ENCODE measurements at places on chromosomes 5 and 9.

DNA sequence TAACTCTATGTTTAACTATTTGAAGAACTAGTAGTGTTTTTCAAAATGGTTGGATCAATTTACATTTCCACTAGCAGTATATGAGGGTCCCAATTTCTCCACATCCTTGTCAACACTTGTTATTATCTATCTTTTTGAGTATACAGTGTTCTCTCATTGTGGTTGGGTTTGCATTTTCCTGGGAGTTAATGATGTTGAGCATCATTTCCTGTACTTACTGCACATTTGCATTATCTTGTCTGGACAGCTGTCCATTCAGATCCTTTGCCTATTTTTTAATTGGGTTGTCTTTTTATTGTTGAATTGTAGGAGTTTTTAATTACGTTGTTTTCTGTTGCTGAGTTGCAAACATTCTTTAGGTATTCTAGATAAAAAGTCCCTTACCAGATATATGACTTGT lies 103.4 kb upstream of the LRRTM2 start:
- DNase-seq: no peak

DNA sequence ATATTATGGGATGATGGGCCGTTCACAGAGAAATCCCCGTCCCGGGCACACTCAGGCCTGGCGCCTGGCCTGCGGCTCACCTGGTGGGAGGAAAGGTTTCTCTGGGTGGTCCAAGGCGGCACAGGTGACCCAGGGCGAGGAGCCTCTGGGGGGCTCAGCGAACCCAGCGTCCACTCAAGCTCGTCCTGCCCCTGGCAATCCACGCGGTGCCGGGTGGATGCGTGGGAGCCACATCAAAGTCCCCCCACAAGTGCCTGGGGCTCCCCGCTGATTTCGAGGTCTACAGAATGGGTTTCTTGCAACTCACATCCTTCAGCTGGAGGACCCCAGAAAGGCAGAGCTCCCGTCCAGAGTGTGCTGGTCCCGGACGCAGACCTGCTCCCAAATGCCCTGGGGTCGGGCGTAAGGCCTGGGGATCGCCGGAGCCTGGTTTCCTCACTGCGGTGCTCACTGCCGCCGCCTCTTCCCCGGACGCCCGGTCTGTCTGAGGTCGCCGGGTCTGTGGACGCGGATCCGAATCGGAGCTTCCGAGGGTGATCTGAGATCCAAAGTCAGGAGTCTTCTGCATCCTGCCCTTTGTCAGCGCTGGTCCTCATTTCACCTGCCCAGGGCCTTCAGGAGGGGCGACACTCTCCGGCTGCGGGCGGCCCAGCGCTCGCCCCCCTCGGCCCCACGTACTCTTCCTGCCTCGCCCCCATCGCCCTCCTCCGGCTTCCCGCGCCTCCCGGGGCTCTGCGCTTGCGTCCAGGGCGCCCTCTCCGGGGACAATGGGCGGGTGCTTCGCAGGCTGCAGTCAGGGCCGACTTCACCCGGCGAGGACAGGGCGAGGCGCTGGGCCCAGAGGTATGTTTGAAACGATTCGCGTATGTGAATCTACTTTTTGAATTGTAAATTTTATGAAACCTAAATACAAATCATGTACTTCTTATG lies 20.0 kb upstream of the RUFY1 start:
- DNase-seq: peak; percentile 73

DNA sequence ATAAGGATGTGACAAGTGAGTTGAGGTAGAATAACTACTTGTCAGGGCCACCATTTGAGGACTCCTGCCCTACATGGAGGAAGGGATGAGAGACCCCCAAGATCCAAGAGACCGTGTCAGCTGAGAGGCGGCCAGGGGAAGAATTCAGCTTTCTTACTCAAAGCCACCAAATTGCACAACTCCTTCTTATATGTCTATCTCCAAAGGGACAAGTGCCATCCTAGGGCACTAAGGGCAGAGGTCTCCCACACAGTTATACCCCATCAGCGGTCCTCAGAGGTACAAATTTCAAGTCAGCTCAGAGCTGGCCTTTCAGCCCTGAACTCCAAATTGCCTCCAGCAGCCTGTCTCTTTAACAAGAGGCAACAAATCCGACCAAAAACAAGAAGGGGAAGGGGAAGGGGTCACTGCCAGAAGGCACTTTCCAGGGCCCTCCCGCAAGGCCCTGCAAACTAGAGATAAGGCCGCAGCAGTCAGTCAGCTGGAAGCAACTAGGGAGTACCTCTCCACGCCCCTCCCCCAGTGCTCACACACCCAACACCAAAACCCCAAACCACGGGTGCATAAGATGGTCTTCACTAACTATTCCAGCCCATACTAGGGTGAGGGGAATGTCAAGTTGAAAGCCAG lies 6.1 kb upstream of the STOML2 start:
- no peak for DNase-seq

GRCh38 chr9:129816501-129817435 lies 7.2 kb downstream of the TOR1A start:
- no peak for DNase-seq

- no peak for DNase-seq
These were observed 26.7 kb downstream of the FBXO10 start for GRCh38 chr9:37549527-37549926.

DNA sequence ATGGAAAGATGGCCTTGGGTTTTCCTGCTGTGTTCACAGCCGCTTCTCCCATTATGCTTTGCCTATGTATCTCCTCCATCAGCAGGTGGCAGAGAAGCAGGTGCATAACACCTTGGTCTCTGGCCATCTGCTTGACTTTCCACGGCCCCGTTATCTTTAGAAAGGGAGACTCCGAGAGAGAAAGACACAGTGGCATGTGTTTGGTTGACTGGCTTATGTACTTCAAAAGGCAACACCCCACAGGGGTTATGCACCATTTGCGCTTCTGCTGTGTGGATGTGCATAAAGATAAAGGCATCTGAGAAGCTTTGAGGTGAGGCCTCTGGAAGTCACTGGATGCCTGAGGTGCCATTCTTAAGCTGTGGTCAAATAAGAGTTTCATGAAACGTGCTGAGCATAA lies 138.4 kb downstream of the EGFLAM start:
- no peak for DNase-seq

GRCh38 chr9:132412089-132412488 lies 2.1 kb downstream of the CFAP77 start:
- no peak for DNase-seq
